Heart right ventricle (tissue), 16 donors: ENCODE measurements at places on chromosomes 7 and 10. TPM values are rescaled to one million over a fixed set of nuclear protein-coding genes. Genes with fewer than 3 reads are reported as not detected.

DNA sequence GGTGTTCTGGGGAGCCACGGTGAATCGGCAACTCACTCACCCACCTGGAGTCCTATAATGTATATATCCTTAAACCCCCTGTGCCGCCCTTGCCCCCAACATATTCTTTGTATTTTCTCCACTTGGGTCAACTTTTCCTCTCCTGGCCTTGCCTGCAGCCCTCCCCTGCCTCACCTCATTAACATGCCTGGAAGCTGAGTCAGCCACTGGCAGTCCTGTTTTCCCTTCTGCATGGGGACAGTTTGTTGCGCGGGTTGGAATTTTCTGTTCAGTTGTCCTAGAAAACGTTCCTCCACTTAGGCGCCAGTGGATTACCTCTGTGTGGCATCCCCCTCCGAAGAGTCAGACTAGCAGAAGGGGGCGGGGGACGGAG is 97.4 kb downstream of the C10orf105 start:
- DNase-seq = peak; percentile 36

DNA sequence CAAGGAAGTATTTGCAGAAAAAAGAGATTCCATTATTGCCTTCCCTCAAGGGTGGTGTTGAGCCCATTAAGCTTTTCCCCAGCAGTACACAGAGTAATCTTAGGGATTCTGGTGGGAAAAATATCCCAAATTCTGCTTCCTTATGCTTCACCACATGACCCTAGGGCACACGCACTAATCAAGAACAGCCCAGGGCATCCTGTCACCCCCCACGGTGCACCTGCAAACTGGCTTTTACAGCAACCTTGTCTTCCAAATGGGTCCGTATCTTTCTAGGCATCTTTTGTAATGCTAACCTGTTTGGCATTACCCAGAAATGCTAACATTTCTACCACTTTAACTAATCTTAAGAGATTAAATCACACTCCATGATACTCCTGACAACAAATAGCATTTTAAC is 926 bp upstream of the C7orf33 start:
- DNase-seq = no peak

- DNase-seq = no peak
These were observed 17.7 kb downstream of the GATA3 start for GRCh38 chr10:8072211-8072610.

GRCh38 chr7:136588216-136588615 is 280.2 kb upstream of the CHRM2 start:
- no peak for DNase-seq

GRCh38 chr10:73625004-73625883 is 16.0 kb downstream of the MYOZ1 start:
- no peak for DNase-seq

DNA sequence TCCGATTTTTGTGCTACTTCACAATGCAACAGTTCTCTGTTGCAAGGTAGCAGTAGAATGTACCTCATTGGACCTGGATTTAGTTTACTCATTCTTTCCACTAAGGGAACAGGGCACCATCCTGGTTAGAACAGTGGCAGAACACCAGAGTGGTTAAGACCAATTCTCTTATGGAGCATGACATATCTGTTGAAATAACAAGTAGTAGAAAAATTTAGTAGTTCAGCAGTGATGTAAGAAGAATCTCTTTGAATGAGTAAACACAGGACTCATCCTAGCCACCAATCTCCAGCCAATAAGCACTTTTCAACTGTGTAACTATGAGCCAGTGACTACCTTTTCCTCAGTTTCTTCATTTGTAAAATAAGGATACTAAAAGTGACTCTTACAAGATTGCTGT is 2.4 kb downstream of the ANKRD22 start:
- DNase-seq = no peak

GRCh38 chr10:5360318-5360915 is 4.3 kb upstream of the UCN3 start:
- DNase-seq = no peak

DNA sequence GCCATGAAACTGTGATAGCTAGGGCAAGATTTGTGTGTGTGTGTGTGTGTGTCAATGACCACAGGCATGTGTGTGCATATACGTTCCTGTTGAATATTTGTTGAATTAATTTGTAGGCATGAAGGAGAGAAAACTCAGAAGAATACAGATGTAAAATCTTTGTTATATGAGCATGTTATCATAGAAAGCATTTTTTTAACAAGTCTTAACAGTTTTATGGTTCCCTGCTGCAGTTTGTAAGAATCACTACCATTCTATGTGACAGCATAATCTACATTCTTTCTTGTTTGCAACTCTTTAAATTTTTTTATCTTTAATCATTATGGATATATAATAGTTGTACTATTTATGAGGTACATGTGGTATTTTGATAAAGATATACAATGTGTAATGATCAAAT is 130.3 kb downstream of the CD36 start:
- no peak for DNase-seq

Gene CALCR
- not detected for polyA plus RNA-seq

Gene OGDHL
- 1.8 TPM for polyA plus RNA-seq

Gene SNX8
- polyA plus RNA-seq = 19.7 TPM

- DNase-seq = no peak
These were observed 50.5 kb downstream of the TPST1 start for GRCh38 chr7:66255534-66256100.

DNA sequence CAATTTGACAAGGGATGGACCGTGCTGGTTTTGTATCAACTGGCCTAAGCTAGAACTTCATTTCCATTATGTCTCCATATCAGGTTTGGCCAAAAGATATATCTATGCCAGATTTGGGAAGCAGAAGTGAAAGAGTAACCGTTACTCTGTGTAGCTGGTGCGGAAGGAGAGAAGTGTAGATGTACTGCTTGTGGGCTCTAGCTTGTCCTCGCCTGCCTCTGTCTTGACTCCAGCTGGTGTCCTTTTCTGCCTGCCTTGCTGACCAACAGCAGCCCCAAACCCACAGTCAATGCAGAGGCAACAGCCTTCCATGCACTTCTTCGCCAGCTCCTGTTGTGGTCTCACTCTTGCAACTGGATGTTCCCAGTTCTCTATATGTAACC is 128.5 kb downstream of the KIF20B start:
- DNase-seq = no peak

Gene NUTM2B
- 3.3 TPM for polyA plus RNA-seq

DNA sequence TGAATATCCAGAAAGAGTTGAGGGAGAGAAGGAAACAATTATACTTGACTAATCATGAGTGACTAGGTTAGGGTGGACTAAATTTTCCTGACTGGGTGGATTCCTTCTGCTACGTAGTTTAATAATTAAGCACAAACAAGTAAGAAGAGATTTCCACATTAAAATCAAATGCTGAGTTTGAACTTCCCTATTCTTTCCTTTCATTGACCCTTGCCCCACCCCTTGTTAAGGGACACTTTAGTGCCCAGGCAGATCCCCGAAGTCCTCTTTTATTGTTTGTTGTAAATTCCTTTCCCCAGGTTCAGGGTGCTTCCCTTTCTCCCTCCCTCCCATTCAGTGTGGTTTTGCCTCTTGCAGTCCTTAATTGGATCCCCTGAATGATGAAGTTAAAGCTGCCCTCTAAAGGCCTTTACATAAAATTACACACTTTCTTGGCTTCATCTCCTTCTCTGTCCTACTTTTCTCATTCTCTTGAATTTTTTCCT is 8.8 kb upstream of the SPAM1 start:
- DNase-seq = no peak

DNA sequence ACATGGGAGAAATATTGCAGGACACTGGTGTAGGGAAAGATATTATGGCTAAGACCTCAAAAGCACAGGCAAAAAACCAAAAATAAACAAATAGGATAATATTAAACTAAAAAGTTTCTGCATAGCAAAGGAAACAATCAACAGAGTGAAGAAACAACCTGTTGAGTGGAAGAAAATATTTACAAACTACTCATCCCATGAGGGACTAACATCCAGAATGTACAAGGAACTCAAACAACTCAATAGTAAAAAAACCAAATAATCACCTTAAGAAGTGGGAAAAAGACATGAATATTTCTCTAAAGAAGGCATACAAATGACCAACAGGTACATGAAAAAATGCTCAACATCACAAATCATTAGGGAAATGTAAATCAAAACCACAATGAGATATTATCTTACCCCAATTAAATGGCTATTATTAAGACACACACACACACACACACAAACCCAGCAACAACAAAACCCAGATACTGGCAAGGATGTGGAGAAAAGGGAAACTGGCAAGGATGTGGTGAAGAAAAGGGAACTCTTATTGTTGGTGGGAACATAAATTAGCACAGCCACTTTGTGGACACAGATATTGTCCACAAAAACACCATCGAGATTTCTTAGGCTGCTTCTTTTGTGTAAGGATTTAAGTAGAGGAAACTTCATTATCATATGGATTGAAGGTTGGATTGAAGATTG is 9.8 kb upstream of the RAB18 start:
- DNase-seq = no peak

Gene CC2D2B
- 1.7 TPM for polyA plus RNA-seq

- DNase-seq = no peak
These were observed 248.2 kb downstream of the REEP3 start for GRCh38 chr10:63769367-63769766.

- no peak for DNase-seq
These were observed 266.7 kb upstream of the KLF6 start for GRCh38 chr10:4051641-4052151.

- no peak for DNase-seq
These were observed 137.4 kb upstream of the CDC14C start for GRCh38 chr7:48786951-48787350.
